ENCODE measurements at places on chromosomes 3 and 15.

- no peak for DNase-seq
Measured at GRCh38 chr3:42717306-42717705, 14.7 kb upstream of the HHATL start.

DNA sequence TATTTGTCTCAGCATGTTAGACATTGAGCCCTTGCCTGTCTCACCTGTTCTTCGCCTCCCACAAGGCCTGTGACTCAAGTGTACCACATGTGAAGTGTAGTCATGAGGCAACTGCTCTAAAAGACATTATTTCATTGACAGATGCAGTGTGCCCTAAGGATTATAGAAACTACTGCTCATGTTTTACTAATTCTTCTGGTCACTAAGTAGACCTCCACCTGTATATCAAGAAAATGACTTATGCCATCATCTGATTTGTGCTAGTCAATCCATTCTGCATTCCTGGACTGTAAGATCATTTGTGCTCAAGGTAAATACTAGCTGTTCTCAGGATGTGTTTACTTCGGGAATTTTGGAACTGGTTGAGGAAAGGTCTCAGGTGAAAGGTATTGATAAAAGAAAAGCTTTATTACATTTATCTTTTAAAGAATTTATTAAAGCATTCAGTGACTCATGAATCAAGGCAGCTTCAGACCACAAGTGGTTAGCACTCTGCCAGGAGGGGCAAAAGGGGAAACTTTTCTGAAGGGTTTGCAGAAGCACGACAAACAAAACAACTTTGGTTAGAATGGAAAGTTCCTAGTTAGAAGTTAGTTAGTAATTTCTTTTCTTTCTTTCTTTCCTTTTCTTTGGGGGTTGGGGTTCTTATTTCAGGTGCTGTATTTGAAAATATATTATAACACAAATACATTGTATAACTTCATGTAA, 465.3 kb upstream of the CBLB start:
- peak; percentile 15 for DNase-seq

DNA sequence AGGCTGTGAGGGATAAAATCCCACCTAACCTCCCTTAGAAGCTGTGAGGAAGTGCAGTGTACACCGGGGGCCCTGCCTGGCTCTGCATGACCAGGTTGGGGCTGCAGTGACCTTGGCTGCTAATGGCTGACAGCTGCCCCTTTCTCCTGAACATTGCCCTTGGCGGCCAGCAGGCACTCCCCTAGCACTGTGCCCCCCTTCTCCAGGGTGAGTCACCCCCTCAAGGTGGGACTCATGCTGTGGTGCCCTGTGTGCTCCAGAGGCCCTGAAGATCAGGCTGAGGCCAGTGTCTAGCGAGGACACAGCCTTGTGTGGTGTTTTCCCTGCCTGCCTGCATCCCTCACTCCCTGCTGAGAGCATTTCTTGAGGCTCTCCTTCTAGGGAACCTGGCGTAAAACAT, 21.0 kb upstream of the FGD5 start:
- no peak for DNase-seq

- DNase-seq = no peak
Measured at GRCh38 chr3:51712963-51713362, 6.1 kb downstream of the GRM2 start.

DNA sequence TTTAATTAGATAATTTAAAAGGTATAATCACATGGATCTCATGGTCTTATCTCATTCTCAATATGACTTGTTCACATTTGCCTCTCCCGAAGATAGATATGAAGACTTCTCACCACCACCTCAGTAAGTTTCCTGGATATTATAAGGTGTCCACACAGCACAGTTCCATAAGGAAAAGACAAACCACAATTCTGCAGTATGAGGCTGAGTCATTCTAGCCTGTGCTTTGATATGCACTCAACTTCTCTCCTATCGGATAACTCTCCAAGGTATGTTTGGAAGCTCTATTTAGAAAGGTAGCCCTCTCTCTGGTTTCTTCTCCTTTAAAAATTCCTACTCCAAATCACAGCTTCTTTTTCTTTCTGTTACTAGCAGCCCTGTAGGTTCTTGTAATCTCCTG, 612.8 kb downstream of the ZPLD1 start:
- DNase-seq = no peak

DNA sequence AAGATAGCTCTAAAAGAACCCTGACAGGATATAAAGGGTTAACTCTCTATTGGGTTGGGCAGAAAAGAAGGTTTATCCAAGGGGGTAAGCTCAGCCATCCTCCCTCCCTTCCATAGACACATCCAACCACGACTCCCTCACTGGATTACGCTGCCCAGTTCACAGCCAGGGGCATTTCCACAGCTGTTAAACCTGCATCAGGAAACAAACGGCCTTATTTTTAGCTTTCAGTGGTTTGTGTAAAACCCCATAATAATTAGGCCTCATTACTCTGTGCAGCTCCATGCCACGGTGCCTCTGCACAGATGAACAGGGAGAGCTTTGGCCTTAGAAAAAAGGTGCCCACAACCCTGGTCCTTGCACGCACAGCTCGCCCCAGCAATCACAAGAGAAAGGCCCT, 110.6 kb downstream of the GABRB3 start:
- DNase-seq = no peak

GRCh38 chr3:41102750-41103149, 96.6 kb upstream of the CTNNB1 start:
- DNase-seq = no peak

GRCh38 chr3:75395580-75396315, 268.4 kb upstream of the FRG2C start:
- DNase-seq = no peak

DNA sequence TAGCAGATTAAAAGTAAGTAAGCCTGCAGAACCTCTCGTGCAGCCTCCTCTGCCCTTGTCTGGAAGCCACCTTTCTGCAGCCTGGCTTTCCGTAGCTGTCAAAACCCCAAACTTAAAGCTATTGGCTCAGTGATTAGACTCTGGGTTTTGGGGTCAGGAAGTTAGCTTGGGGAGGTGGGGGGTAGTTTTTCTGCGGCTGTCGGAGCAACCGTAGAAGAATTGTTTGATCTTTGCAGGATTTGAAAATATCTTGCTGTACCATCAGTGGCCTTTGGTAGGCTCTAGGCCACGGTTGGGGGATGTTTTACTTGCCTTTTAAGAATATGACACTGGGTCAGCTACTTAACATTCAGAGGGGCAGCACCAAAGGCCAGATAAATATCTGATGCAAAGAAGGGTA, 88.4 kb upstream of the RASGRP1 start:
- peak; percentile 31 for DNase-seq

DNA sequence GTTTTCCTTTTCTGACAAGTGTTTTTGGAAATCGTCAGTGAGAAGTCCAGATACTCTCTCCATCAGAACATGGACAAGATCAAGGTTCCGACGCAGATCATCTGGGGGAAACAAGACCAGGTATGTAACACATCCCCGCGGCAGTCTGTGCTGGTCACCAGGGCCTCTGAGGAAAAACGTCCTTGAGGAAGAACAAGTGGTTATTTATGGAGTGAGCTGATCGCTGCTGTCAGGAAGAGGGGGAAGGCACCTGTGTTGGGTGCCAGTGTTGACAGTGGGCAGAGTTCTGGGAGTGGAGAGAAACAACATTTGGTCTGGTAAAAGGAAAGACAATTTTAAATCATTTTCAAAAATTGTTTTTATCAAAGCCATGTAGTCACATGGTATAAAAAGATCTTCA, 20.7 kb upstream of the RPP14 start:
- no peak for DNase-seq

GRCh38 chr3:78875851-78876250, 891.9 kb downstream of the ROBO1 start:
- no peak for DNase-seq

GRCh38 chr15:56672721-56673120, 60.6 kb downstream of the ZNF280D start:
- no peak for DNase-seq

DNA sequence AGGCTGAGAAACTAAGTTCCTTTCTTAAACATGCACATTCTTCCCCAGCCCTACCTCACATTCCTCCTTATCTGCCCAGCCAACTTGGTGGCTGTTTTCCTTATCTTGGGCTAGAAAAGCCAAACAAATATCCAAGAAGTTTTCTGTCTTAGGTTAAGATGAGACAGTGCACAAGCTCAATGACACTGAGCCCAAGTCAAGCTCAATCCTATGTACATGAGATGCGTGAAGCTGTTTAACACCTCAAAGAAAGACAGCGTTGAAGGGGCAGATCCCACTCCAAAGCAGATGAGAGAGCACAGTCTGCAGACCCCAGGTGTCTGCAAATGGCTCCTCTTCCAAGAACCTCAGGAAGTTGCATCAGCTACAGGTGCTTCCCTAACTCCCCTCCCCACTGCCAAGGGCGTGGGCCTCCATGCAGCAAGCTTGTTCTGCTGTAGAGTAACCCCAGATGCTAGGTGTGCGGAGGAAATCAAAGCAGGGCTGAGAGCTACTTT, 16.6 kb downstream of the LRRC2 start:
- DNase-seq = no peak

DNA sequence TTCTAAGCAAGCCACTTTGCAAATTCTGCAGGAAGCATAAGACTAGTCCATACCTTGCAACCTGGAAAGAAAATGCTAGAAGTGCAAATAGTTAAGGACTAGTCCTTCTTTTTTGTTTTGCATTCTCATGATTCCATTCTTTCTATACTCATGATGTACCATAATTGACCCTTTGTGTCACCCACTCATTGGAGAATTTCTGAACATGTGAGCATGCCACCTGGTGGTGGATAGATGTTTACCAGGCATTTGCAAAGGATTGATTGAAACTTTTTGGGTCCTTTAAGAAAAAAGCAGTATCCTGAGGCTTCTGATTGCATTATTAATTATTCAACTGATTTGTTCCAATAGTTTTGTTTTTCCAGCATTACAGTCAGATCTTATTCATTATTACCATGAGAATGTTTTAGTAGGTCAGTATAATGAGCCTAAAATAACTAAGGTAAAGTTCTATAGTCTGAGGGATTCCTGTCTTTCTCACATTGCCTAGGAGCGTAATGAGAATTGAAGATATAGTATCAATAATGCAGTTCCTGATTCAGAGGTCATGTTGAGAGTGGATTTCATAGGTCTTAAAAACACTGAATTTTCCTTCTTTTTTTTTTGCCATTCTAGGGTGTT, 20.2 kb upstream of the DIPK2A start:
- DNase-seq = no peak

DNA sequence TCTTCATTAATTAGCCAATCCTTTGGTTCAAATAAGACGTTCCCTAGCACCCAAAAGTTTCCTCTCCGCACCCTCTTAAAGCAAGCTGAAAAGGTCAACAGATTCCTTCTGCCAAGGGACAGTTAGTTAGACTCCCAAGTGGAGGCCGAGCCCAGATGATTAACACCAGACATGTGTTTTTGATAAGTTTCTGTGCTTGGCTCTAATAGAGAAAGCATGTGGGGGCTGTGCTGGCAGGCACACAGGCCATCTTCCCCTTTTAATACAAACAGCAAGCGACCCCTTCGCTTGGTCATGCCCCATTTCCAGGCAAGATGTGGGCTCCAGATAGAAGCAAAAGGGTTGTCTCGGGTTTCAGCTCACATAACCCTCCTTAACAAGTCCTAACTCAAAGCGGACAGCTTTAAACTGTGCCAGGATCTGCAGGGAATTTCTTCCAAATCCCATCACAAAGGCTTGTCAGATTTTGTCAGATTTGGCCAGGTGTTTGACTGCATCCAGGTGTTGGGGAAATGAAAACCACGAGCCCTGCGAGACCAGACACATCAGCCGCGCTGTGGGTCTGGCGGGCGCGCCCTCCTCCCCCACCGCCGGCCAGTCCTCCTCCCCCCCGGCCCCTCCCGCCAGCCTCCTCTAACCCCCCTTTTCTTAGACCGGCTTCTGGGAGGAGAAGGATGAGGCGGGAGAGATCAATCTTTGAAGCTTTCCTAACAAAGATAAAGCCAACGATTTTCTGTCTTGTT, 3.3 kb downstream of the HES1 start:
- DNase-seq = no peak

DNA sequence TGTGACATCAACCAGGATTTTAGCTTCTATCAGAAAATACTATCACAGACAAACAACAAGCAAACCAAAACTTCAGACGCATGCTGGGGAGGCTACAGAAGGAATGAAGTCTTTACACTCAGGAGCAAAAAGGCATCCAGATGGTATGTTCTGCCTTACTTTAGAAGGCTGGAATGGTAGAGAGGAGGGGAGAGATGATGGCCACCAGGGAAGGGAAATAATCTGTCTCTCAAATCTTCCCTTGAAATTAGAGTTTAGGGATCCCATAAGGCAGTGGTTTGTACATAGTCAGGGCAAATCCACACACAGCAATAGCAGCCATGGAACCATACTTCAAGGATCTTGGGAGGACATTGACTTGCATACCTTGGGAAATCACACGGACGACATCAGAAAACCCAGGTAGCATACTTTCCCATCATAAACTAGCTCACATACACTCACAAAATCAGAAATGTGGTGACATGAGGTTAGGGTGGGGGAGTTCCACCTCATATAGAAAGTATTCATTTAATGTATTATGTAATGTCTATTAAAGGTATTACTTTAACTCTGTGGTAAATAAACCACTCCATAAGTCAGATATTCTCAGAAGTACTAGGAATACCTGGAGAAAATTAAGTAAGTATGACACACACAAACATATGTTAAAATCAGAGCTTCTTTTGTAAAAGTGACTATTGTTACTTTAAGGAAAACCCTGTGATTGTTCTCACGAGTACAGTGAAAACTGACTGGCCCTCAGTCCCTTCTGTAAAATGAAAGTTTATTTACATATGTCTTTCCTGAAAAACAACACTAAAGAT, 9.4 kb downstream of the BTLA start:
- DNase-seq = no peak

DNA sequence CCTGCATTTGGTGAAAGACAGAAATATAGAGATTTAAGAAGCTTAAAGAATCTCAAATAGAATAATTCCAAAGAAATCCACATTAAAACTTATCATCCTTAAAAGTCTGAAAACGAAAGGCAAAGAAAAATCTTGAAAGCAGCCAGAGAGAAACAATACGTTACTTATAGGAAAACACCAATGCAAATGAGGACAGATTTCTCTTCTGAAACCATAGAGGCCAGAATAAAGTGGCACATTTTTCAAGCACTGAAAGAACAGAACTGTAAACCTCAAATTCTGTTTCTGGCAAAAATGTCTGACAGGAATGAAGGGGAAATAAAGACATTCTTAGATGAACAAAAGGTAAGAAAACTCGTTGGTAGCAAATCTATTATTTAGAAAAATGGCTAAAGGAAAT, 13.8 kb upstream of the ACTC1 start:
- no peak for DNase-seq

DNA sequence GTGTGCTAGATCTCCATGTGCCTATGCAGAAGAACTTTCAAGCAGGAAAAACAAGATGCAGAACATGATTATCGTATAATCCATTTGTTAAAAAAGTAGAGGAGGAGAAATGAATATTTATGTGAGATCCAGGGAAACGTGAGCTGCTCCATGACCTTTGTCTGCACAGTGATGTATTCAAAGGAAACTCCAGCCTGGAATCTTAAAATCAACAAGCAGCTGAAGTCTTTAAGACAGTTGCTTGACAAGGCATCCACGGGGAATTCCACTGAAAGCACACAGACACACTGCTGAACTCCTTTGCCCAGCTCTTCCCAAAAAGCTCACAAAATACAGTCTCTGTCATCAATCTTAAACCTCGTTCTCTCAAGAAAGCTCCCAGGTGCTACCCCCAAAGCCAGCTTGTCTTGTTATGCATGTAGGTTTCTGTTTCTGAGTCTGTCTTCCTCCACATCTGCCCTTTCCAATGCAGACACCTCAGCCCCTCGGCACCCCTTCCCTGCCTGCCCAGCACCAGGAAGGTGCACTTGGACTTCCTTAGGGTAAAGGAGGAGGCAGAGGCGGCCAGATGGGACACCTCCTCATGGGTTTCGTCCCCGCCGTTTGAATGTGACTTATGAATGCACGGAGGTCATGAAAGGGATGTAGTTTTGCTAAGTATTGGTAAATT, 28.7 kb downstream of the LRRK1 start:
- no peak for DNase-seq

GRCh38 chr3:197394464-197395321, 96.3 kb upstream of the DLG1 start:
- no peak for DNase-seq
